HFF-Myc (cell line): ENCODE measurements at places on chromosomes 2 and 18.

DNA sequence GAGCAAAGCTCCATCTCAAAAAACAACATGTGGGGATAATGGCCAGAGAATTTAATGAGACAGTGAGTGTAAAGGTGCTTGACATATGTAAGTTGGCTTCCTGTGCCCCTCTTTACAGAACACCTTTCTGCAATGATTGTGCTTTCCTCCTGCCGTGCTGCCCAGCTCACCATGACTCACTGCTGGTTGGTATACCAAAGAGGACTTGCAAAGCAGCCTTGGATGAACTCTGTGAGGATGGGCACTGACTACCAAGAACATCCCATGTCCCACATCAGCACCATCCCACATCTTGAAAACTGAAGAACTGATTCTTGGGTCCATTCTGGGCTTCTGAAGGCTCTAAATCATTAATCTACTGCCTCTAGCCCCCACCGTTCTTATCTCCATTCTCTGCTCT, 52.2 kb downstream of the NGEF start:
- DNase-seq, result no peak

DNA sequence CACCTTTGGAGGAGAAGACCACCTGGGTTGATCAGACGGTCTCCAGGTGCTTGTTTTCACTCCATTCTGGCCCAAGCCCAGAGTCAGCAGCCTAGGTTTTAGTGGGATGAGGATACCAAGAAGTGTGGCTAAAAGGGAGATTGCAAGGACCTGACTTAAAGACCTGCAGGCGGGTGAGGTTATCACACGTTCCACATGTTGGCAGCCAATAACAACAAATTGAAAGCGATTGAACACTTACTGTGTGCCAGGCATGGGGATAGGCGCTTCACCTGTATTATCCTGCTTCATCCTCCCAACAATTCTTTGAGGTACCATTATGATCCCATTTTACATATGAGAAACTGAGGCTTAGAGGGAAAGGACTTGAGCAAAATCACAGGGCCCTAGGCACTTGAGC, 5.0 kb downstream of the ARL4C start:
- DNase-seq, result no peak

DNA sequence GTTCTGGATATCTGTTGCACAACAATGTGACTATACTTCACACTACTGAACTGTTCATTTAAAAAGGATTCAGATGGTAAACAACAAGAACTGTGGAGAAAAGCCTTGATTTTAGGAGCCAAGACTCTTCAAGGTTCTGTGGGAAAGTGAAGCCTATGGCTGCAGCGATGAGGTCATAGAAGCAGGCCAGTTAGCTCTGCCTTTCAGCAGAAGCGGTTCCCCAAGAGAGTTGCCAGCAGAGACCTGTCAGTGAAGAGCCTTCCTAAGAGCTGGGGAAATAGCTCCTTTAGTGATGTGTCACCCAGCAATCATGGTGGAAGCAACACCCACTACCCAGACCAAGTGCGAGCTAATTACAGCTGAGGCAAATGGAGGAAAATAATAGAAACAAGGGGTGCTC, 346.5 kb upstream of the ETAA1 start:
- no peak for DNase-seq

GRCh38 chr2:171181064-171182049, 20.7 kb upstream of the TLK1 start:
- no peak for DNase-seq

DNA sequence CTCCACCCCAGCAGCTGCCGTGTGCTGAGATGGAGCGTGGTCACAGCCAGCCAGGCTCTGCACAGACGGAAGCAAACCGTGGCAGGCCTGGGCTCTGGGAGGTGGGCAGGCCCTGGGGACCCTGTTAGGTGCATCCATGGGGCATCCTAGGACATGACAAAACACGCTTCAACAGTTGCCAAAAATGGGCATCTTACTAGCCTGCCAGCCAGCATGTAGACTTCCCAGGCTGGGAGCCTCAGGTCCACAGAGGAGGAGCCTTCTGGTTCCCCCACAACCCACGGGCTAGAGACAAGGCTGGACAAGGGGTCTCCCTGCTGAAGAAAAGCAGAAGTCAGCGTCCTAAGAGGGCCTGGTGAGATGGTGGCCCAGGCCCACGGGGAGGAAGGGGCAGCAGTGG, 139.5 kb downstream of the HDAC4 start:
- no peak for DNase-seq

- DNase-seq, result no peak
Measured at GRCh38 chr2:176024083-176024482, 22.0 kb upstream of the LNPK start.

DNA sequence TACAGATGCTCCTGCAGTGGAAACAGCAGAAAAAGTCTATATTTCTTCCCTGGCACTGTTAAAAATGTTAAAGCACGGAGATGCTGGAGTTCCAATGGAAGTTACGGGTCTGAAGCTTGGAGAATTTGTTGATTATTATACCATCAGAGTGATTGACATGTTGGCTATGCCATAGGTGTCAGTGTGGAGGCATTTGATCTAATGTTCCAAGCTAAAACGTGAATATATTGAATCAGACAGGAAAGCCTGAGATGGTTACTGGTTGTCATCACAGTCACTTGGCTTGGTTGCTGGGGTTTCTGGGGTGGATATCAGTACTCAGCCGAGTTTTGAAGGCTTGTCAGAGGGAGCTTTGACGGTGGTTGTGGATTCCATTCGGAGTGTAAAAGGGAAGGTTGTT, 262.9 kb upstream of the CNTNAP5 start:
- DNase-seq, result no peak
